ENCODE measurements at places on chromosomes 13 and 19.

- DNase-seq = no peak
Observed at GRCh38 chr13:51793570-51794271, 10.2 kb downstream of the DHRS12 start.

GRCh38 chr13:107743983-107744382 is 471.4 kb downstream of the LIG4 start:
- no peak for DNase-seq

GRCh38 chr13:107457686-107458085 is 757.6 kb downstream of the LIG4 start:
- no peak for DNase-seq

GRCh38 chr13:113886561-113887112 is 22.8 kb upstream of the GAS6 start:
- no peak for DNase-seq

DNA sequence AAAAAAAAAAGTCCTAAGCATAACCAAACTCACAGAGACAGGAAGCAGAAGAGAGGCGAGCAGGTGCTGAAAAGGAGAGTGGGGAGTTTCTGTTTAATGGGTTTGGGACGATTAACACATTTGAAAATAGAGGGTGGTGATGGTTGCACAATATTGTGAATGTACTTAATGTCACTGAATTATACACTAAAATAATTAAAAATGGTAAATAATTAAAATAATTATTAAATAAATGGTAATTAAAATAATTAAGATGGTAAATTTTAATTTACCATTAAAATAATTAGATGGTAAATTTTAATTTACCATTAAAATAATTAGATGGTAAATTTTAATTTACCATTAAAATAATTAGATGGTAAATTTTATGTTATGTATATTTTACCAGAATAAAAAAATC is 74.8 kb upstream of the XPO4 start:
- no peak for DNase-seq

GRCh38 chr13:97528518-97528917 is 94.5 kb downstream of the RAP2A start:
- DNase-seq = no peak

GRCh38 chr13:112876305-112877000 is 92.6 kb upstream of the MCF2L start:
- DNase-seq = no peak

DNA sequence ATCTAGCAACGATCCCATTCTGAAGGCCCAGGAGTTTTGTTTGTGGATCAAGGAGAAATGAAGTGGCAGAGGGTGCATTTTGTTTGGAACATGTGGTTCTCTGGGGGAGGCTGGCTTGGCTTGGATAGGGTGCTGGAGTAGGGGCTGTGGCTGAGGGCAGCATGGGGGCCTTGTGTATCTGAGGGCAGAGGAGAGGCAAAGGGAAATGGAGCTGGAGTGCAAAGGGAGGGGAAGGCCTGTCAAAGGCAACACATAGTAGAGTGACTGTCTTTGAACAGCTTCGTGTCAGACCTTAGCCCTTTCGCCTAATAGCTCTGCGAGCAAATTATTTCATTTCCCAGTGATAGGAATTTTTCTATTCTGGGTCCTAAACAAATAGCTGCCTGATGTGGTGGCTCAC is 187.2 kb downstream of the KCNRG start:
- DNase-seq = no peak

GRCh38 chr19:24140591-24140990 is 53.6 kb downstream of the ZNF254 start:
- no peak for DNase-seq

DNA sequence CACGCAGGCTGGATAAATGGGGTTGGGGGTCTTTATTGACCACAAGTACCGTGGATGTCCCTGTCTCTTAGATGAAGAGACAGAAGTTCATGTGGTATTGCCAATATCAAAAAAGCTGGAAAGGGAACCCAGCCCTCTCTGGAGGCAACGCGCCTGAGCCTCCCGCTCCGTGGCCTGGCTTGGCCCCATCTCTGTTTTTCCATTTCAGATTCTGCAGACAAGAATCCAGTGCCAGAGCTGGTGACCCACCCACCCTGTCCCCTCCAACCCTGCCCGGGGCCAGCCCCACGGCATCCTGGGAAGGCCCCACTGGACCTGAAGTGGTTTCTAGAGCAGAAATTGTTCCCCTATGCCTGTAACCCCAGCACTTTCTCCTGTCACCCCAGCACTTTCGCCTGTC is 57.7 kb downstream of the PTPRS start:
- DNase-seq = no peak

GRCh38 chr19:46381756-46382345 is 31.5 kb downstream of the CCDC8 start:
- DNase-seq = no peak

DNA sequence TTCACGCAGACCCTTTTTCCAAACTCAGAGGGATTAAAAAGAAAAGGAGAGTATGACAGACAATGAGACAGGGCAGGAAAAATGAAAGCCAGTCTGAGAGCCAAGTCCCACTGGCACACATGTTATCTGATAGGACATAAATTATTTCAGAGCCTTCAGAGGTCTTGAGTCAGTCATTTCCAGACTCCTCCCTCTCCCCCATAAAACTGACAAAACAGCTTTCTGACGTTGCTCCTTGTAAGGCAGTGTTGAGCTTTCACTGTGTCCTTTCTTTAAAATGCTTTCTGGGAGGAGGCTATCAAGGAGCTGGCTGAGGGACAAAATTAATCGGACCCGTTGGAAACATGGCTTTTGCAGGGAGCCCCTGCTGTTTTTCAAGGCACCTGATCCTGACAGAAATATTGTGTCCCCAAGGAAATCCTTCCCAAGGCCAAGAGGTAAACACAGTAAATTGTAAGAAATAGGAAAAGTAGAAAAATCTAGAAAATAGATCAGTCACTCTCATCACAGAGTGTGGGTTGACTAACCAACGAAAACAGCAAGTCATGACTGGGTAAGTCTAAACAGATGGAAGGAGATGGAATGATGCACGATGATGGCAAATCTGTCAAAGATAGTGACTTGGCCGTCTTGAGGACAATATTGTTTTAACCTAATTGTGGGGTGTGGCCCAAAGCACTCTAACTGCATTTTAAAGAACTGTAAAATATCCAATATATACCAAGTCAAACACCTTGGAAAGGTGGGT is 89.7 kb downstream of the DCT start:
- no peak for DNase-seq

DNA sequence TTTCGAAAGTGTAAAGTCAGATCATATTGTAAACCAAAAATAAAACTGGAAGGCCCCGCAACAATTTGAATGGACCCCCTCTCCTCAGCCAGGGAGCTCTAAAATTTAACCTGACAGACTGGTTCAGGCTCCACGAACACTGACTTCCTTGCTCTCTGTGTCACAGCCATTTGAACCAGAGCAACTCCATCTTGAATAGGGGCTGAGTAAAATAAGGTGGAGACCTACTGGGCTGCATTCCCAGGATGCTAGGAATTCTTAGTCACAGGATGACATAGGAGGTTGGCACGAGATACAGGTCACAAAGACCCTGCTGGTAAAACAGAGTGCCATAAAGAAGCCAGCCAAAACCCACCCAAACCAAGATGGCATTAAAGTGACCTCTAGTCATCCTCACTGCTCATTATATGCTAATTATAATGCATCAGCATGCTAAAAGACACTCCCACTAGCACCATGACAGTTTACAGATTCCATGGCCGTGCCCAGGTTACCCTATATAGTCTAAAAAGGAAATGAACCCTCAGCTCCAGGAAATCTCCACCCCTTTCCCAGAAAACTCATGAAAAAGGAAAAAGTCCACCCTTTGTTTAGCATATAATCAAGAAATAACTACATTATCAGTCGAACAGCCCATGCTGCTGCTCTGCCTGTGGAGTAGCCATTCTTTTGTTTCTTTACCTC is 43.1 kb downstream of the RFXAP start:
- no peak for DNase-seq

- DNase-seq = no peak
Observed at GRCh38 chr13:41742917-41743552, 217.9 kb downstream of the VWA8 start.

- DNase-seq = no peak
Observed at GRCh38 chr13:30063892-30064291, 213.5 kb upstream of the UBL3 start.

- no peak for DNase-seq
Observed at GRCh38 chr13:92074658-92075057, 676.2 kb downstream of the GPC5 start.

GRCh38 chr19:3047496-3048189 is 14.7 kb downstream of the TLE5 start:
- peak; percentile 54 for DNase-seq

DNA sequence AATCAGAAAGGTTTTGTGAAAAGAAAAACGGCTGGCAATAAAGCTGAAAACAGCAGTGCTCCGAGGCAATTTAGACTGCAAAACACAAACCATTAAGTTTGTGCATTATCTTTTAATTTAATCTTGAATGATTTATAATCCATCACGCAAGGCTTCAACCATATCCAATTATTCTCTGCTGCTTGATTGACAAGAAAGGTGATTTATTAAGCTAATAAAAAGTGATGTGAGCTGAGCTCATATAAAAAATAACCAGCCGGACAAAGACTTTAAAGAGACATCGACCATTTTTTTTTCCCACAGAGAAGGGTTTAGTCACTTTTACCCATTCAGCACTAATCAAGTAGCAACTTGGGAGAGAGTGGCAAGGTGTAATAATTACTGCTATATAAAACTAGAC is 33.6 kb downstream of the TSHZ3 start:
- DNase-seq = no peak

DNA sequence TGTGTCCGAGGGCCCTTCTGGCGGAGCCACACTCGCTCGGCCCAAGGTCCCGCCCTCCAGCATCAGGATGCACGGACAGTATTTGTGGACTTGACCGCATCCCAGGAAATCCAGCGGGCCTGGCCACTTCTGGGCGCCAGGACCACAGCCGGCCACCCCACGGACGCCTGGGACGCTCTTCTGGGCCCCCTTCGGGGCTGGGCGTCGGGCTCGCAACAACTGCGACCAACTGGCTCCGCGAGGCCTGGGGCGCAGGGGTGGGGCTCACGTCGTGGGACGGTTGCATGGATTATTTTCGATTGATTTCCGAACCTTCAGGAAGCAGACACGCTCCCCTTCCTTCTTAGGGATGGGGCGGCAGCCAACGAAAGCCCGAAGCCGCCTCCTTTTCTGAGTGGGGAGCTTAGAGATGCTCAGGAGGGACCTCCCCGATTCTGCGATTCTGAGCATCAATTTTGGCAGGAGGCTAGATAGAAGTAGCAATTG is 521 bp upstream of the NUP58 start:
- no peak for DNase-seq

DNA sequence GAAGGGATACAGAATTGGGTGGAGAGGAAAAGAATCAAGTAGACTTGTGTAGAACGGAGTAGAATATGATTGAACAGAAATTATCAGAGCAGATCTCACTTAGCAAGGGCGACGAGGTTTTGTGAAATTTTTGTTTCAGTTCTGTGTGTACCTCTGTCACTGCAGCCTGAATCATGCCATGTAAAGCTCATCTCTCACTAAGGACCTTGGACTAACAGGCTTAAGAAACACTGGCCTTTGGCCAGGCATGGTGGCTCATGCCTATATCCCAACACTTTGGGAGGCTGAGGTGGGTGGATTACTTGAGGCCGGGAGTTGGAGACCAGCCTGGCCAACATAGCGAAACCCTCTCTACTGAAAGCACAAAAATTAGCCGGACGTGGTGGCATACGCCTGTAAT is 62.6 kb downstream of the MYH14 start:
- no peak for DNase-seq

- no peak for DNase-seq
Observed at GRCh38 chr13:90751026-90751425, 596.5 kb upstream of the MIR17HG start.

- DNase-seq = no peak
Observed at GRCh38 chr19:1240925-1241324, 626 bp upstream of the ATP5F1D start.

DNA sequence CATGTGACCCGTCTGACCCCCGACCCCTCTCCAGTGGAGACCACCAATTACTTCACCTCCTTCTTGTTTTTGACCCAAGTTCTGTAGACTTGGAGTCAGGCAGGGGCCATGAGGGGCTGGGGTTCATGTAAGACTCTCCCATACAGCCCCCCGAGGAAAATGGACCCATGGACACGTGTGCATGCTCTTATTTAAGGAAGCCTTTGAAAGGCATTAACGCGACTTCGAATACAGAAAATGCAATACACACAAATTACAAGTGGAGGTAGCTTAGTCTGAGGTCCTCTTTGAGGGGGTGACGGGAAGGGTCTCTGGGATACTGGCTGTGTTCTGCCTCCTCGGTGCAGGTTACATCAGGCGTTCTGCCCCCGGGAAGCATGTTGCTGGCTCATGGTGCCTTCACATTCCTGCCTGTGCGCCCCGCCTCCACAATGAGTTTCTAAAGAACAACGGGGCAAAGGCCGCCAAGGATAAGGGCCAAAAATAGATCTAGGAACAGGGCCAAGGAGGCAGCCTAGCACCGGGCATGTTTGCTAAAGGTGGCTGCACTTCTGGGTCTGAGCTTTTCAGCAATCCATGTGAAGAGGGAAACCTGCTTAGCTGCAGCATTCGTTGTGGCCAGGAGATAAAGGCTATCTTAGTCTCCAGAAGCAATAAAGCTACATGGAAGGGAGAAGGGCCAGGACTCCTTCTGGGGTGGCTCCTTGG is 54.5 kb downstream of the RAB20 start:
- DNase-seq = no peak

GRCh38 chr13:63167699-63168337 is 1752.2 kb upstream of the PCDH20 start:
- no peak for DNase-seq

DNA sequence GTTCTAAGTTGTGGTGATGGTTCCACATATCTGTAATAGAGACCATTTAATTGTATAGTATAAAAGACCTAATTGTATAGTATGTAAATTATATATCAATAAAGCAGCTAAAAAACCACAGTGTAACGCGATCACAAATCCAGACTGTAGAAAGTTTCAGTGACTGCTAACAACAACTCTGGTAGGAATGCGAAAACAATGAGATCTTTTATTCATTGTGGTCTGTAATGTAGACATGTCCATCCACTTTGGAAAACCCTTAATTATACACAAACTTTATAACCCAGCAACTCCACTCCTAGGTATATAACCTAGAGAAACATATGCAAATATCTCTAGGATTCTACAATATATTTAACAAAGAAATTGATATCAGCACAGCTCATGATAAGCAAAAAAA is 549.5 kb downstream of the SLITRK1 start:
- no peak for DNase-seq

DNA sequence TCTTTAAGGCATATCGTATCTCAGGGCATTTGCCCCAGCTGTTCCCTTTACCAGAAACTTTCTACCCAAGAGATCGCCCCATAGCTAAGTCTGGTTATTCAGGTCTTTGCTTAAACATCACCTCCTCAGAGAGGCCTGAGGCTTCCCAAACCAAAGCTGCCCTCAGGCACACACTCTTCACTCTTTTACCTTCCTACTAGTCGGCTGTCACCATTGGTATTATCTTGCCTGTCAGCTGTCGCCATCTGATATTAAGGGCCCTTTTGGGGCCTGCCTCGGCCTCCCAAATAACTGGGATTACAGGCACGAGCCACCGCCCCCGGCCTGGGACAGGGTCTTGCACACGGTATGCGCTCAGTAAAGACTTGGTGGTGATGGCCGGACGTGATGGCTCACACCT is 1.0 kb downstream of the GADD45GIP1 start:
- DNase-seq = no peak

All from activated CD4-positive, alpha-beta T cell treated with anti-CD3 and anti-CD28 coated beads for 24 hours (primary cell).